ENCODE measurements at places on chromosomes 2 and 18.

- peak; percentile 39 for DNase-seq
Measured at GRCh38 chr2:195331129-195331528, 325.9 kb upstream of the SLC39A10 start.

DNA sequence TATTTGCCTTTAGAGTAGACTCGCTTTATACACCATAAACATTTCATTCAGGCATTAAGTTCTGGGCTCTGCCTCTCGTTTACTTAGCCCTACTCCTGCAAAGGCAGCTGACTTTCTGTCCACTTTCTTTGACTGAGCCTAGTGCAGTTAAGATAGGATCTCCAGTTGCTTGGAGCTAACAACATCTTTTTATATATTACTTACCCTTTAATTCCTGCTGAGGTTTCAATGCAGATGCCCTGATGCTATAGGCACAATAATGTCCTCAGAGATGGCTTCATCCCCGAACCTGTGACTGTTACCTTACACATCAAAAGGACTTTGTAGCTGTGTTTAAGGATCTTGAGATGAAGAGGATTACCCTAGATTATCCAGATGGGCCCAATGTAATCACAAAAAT is 505.8 kb upstream of the TNP1 start:
- DNase-seq = no peak

DNA sequence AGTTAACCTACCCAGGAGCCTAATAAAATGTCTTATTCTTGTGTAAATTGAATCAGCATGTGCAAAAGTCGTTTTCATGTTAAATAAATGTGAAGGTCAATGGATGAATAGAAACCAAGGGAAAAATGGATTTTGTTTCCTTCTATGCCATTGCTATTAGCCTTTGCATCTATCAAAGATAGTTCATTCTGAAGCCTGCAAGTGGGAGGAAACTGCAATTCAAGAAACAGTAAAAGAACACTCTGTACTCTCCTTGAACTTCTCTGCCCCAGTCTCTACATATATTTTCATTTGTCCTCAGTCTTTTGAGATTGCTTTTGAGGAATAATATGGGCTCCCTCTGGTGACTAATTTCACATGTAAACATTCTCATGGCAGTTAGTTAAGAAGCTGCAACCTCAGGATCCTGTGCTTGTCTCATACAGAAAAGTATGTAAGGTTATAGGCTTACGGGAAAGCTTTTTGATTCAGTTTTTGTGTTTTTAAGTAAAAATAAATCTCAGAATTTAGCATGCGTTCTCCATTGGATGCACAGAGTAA is 1590.0 kb upstream of the LRRTM1 start:
- no peak for DNase-seq

DNA sequence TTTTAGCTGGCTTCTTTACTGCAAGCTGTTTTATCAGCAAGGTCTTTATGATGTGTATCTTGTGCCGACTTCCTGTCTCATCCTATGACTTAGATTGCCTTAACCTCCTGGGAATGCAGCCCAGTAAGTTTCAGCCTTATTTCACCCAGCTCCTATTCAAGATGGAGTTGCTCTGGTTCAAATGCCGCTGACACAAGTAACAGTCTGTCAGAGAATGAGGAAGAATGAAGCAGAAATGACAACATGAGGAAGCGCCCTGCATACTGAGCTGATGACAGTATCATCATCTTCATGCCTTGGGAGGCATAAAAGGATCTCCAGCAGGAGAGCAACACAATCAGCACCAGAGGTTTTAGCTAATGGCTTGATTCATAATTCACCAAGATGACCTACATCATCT is 309.4 kb downstream of the NBAS start:
- no peak for DNase-seq

GRCh38 chr18:44229693-44230108 is 451.0 kb upstream of the SETBP1 start:
- peak; percentile 34 for DNase-seq

DNA sequence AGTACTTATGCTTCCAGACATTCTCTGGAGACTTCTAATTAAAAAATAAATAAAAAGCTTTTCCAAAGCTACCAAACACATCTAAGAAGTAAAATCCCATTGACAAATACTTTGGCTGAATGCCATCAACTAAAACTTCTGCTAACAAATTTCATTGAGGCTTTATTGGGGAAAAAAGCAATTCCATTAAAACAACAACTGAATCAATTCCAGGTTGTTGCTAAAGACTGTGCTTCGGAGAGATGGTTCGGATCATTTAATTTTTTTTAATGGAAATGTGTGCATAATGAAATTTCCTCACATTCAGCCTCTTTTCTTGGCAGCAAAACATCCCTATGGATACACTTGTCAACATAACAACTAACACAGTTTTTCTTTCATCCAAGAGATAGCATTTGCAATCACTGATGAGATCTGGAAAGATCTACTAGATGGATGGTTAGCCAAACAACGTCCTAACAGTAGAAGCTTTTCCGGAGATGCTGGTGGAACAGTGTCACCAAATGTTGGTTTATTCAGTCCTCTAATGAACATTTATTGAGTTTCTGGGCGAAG is 446.1 kb upstream of the FAM98A start:
- DNase-seq = no peak

DNA sequence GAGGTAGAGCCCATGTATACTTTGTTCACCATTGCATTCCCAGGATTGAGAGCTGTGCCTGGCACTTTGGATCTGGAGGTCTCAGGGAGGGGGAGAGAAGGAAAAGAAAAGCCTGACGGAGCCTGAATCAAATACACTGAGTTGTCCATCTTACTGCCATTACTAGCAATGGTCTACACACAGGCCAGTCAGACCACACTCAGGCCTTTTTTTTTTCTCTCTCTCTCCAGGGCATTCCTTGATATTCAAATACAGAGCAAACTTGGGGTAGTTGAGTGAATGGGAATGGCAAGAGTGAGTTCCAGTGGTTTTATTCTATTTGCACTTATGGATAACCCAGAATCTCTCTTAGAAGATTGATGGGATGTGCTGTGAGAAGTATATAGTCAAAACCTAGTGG is 11.8 kb downstream of the DSEL start:
- no peak for DNase-seq

- no peak for DNase-seq
Measured at GRCh38 chr2:183028108-183028507, 10.1 kb downstream of the NCKAP1 start.

- no peak for DNase-seq
Measured at GRCh38 chr18:36337679-36338402, 40.3 kb downstream of the FHOD3 start.

DNA sequence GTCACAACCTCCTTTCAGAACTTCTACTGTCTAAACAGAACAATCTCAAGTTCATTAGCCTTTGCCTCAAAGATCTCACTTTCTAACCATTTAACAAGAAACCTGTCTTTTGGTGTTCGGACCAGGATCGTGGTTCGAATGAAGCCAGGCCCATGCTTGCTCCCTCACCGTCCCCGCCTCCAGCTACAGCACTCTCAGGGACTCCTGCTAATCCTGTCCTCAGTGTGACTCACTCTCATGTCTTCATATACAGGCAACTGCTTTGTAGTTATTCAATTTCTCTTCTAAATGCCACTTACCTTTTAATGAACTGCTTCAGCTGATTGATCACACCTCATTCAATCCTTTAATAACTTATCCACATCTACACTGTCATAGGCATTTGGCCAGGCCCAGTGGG is 15.8 kb downstream of the SERTAD2 start:
- DNase-seq = no peak

DNA sequence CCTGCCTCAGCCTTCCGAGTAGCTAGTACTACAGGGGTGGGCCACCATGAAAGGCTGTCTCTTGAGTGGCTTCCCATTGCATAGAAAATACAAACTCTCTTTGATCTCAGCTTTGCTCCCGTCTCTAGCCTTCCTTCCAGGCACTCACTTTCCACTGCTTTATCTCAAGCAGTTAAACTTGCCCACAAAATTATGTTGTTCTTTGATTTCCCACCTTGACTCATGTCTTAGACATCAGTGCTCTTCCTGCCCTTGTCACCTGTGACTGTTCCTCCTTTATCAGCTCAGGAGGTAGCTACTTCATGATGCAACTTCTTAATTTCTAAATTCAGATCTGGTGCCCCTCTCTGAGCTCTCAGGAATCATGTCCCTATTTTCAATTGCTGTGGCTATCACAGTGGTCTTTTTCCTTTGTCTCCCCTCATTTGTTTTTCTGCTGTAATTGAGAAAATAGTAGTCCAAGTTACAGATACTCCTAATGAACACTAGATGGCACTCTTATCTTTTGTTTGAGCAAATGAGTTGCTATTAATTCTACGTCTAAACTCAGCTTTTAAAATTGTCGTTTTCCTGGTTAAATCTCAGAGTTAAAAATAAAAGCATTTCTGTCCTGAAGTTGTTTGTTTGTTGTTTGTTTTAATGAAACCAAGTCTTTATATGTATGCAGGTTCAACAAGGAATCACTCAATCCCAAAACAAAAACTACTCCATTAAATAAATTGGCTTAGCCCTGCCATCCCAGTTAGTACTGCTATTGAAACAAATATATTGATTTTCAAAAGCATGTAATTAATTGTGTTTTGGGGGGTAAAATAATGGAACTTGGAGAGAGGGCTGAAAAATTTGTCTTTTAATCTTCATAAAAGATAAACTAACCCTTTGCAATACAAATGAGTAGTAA is 46.9 kb upstream of the GREB1L start:
- DNase-seq = no peak

DNA sequence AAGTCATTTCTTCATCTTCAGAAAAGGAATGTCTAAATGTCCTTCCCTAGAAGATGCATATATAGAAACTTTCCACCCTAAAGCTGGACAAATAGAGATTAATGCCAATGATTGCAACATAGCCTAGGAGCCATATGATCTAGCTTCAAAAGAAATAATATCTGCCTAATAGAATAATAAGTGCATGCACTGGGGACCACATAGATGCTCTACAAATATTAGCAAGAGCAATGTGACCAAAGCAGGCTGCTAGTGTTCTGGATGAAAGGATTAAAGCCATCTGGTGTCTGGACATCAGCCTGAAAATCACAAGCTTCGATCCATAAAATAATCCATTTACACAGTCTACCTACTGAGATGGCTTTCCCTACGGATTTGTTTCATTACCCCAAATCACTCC is 280.1 kb upstream of the KLHL14 start:
- DNase-seq = no peak

GRCh38 chr2:126788652-126789051 is 110.0 kb upstream of the TEX51 start:
- DNase-seq = no peak

DNA sequence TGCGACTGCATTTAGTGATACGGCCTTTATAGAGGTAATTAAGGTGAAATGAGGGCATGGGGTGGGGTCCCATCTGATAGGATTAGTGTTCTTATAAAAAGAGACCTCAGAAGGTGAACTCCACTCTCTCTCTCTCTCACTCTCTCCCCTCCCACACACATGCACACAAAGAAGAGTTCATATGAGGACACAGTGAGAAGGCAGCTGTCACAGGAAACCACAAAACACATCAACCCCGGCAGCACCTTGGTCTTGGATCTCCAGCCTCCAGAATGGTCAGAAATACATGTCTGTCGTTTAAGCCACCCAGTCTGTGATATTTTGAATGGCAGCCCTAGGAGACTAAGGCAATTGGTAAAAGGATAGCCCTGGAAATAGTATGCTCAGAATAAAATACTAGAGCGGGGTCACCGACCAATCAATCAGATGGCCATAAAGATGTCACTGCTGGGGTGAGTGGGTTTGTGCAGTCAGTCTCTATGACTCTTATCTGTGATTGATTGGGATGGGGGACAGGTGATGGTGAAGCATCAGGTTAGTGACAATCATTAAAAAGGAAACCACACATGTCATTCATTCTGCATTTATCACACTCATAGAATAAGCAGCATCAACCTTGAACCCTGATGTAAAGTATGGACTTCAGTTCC is 118.9 kb upstream of the POU3F3 start:
- DNase-seq = no peak

DNA sequence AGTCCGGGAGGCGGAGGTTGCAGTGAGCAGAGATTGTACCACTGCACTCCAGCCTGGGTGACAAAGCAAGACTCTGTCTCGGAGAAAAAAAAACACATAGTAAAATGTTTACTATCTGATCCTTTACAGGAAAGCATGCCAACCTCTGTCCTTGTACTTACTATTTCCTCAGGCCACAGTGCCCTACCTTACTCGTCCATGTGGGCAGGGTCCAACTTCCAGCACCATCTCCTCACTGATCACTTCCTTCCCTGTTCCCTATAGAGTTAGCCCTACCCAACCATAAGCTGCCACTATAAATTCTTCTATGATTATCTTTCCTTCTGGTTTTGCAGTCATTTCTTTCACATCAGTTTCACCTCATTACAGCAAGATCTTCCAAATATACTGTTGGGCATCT is 136.2 kb downstream of the MYO5B start:
- peak; percentile 62 for DNase-seq

- DNase-seq = peak; percentile 70
Measured at GRCh38 chr2:73985308-73986084, 786 bp downstream of the TET3 start.

- DNase-seq = no peak
Measured at GRCh38 chr2:235215248-235215647, 263.4 kb downstream of the SH3BP4 start.

GRCh38 chr2:112061840-112062239 is 6.8 kb downstream of the TMEM87B start:
- DNase-seq = no peak

DNA sequence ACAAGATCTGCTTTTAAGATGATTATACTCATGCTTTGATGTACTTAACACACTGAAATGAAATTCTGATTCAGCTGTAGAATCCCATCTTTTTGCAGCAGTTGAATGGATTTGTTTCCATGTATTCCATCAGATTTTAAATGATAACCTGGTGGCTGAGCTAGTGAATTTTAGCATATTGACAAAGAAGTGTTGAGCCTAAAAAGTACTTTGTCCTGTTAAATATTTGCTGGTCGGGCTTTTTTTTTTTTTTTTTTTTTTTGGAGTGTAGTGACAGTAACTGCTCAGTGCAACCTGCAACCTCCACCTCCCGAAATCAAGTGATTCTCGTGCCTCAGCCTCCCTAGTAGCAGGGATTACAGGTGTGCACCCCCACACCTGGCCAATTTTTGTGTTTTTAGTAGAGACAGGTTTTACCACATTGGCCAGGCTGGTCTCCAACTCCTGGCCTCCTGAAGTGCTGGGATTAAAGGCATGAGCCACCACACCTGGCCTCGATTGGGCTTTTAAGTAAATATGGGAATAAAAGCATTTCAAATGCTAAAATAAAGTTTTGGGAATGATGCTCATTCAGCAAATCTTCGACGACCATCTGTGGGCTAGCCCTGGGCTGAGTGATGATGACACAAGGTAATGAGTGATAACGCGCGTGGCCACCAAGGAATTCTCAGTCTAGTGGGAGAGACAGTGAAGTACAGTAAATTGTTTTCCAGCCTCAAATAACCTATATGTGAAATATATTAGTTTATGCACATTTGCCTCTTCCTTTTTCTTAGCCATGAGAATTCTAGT is 2.2 kb downstream of the ELP2 start:
- no peak for DNase-seq

GRCh38 chr18:5879479-5879882 is 15.8 kb downstream of the TMEM200C start:
- DNase-seq = no peak
